Stimulated activated CD8-positive, alpha-beta memory T cell treated with anti-CD3 and anti-CD28 coated beads, Interleukin-2, amount 100 ng/mL, for 1 hour (primary cell): ENCODE measurements at places on chromosomes 3 and 15.

GRCh38 chr3:193857996-193858395 lies 265.0 kb downstream of the OPA1 start:
- DNase-seq, result no peak

DNA sequence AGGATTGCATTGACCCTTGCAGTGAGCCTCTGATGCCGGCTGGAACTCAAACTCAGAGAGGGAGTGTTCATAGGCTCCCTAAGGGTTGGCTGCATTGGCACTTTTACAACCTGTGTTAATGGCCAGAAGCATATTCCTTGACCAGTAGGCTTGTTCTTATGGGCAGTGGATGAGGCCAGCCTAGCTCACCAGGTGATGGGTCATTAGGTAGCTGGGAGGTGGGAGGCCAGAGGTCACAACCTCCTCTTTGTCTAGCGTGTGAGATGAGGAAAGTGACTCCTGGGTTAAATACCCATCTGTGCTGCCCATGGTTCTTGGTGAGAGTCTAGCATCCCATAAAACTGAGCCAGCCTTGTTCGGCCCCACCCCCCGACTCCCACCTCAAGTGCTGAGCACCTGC lies 275.7 kb upstream of the CTNNB1 start:
- DNase-seq, result no peak

GRCh38 chr3:37601832-37602231 lies 259.8 kb upstream of the CTDSPL start:
- DNase-seq, result no peak

DNA sequence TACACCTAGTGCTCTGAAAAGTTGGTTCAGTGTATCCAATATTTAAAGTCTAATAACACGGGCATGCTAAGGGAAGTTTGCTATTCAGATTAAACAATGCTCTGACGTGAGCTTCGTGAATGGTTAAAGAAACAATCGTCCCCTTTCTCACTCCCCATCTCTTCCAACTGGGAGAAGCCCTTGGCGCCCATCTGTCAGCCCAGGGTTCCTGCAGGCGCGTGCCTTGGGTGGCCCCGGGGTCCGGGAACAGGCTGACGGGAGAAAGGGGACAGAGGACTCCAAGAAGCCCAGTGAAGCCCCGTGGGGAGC lies 413 bp downstream of the SEC22C start:
- DNase-seq, result no peak

- DNase-seq, result no peak
Measured at GRCh38 chr3:165201964-165202363, 5.8 kb upstream of the SLITRK3 start.

GRCh38 chr3:13704174-13704573 lies 155.2 kb downstream of the FBLN2 start:
- DNase-seq, result no peak

- no peak for DNase-seq
Measured at GRCh38 chr15:47551079-47551478, 166.2 kb upstream of the SEMA6D start.

DNA sequence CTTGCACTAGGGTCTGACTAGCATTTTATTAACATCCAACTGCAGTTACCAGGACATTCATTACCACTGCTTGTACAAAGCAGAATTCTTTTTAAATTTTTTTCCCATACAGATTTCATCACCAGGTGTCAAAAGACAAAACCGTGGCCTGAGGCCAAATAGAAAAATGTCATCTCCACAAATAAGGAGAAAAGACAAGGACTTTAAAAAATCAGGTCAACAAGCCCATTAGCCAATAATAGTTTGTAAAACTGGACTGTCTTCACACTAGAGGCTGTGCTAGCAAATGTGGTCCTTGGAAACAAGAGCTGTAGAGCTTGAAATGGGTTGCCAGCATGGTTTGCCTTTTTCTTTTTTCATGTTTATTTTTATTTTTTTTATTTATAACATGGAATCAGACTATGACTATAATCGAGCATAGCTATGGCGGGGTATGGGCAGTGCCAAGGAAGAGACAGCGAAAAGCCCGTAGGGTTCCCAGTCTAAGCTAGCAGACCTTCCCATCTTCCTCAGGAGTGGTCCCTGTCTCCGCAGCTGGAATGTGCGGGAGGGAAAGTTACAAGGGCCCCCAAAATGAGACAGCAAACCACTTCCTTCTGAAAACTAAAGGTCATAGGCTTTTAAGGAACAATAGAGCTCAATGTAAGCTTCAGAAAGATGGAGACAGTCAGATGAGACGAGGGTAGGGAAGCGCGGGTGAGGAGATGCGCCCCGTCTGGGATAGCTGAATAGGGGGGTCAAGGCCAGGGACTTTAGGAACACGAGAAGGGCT lies 1.5 kb downstream of the PTPN9 start:
- DNase-seq, result no peak

DNA sequence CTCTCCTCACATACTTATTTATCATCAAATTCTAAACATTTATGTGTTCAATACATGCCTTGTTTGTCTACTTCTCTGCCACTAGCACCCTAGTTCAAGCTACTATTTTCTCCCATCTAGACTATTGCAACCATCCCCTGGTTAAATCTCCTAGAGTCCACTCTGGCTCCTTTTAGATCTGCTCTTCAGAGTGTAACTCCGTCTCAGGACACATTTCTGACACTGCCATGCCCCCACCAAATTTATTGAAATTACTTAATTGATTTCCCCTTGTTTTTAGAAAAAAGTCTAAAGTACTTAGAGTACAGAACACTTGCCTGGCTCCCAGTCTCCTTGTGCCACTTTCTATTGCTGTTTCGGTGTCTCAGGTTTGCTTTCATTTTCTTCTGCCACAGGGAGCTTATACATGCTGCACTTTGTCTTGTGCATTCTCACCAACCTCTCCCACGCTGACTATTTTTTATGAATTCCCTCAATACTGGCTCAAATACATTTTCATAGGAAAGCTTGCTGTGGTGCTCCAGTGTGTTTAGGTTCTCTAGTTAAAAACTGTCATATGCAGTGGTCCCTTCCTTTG lies 792.3 kb downstream of the DIPK2A start:
- no peak for DNase-seq

GRCh38 chr15:99487337-99487730 lies 78.5 kb upstream of the MEF2A start:
- DNase-seq, result no peak

DNA sequence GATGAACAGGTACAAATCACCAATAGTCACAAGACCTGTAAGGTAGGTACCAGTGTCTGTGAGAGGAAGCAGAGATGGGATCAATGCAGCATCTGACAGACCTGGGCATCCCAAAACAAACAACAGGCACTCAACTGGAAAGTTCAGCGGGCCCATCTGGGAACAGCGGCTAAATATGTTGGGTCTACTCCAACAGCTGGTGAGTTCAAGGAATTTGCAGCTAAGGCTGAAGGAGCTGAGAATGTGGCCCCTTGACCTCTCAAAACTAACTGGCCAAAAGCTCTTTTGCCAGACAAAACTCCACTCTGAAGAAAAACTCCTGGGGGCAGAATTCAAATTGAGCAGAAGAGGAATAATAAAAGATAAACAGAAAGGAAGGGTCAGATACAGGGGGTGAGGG lies 24.4 kb downstream of the AVEN start:
- no peak for DNase-seq

DNA sequence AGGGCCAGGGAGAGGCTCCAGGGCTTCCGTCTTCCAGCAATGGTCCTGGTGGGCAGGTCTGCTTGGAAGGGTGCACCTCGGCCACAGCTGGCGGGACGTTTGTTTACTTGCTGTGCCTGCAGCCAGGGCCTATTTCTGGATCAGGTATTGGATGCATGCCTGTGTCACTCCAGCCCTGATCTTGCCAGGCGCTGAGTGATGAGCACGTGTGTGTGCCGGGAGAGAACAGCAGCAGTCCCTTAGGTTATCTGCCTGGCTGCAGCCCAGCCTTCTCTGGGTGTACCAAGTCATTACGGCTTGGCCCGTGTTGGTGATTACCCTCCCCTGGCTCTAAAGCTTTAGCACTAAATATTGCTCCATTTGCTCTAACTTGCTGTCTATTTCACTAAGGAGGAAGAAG lies 14.9 kb downstream of the CCDC32 start:
- DNase-seq, result no peak

GRCh38 chr15:68114356-68114755 lies 60.2 kb downstream of the PIAS1 start:
- DNase-seq, result no peak

DNA sequence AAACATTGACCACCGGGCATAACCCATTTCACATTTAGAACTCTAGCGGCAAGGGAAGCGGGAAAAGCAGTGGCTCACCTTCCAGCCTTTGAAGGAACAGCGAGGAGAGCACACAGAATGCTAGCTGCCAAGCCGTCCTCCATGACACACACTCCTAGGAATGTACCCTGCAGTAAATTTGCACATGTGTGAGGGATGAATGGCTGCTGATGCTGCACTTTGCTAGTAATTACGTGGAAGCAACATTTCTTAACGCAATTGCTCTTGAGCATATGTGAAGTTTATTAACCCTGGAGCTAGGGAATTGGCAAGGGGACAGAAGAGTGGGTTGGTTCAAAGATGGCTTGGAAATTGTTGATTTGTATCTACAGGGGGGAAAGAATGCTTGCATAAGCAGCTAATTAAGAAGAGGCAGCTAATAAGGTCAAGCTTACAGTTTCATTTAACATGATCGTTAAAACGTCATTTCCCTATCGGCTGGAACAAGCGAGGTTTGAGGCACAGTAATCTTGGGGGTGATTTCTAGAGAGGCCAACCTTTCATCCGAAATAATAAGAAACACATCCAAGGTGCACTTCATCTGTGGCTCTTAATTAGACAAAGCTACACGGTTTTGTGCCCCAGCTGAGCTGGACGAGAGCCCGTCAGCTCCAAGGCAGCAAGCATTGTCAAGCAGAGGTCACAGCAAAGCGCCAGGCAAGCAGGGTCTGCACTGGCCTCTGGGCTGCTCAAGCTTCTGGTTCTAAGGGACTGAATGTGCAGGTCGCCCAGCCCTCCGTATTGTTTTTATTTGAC lies 123.4 kb downstream of the CHSY1 start:
- no peak for DNase-seq

GRCh38 chr3:30314757-30315325 lies 291.6 kb upstream of the TGFBR2 start:
- no peak for DNase-seq
